ENCODE measurements at places on chromosomes 2 and 18.

- no peak for DNase-seq
These were observed 276.4 kb downstream of the CDCA7 start for GRCh38 chr2:173631127-173631460.

- no peak for DNase-seq
These were observed 85.6 kb downstream of the NCOA1 start for GRCh38 chr2:24576617-24577016.

- DNase-seq = no peak
These were observed 3.2 kb downstream of the SMAD7 start for GRCh38 chr18:48947560-48947959.

DNA sequence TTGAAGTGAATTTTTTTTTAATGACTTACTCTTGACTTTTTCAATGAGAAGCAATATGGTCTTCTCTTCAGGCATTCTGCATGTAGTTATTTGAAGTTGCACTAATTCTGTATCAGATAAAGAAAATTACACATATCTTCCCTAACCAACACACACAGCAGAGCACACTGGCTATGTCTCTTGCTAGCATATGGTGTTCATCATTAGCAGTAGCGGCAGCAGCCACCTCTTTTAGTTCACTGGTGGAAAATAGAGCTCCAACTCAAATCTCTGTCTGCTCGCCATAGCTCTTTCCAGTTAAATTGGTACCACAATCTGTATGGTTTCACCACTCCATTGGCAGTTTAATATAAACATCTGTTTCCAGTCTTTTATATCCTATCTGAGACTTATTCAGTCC lies 278.1 kb upstream of the ZEB2 start:
- no peak for DNase-seq

DNA sequence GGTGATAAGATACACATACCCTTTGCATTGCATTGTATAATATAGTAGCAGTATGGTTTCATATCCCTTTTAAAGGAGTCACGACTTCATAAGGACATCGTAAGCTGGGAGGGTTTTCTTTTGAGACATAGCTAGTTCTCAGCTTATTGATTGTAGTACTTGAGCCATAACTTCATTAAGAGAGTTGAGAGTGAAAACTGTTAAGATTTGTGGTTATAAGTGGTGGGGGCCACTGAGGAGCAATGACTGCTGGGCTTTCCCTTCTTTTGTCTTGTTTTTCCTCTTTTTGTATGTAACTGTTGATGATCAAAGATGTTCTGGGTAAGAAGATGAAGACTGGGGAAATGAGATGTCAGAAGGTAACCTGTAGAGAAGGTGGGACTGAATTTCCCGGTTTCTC lies 11.0 kb downstream of the EIF5B start:
- no peak for DNase-seq

DNA sequence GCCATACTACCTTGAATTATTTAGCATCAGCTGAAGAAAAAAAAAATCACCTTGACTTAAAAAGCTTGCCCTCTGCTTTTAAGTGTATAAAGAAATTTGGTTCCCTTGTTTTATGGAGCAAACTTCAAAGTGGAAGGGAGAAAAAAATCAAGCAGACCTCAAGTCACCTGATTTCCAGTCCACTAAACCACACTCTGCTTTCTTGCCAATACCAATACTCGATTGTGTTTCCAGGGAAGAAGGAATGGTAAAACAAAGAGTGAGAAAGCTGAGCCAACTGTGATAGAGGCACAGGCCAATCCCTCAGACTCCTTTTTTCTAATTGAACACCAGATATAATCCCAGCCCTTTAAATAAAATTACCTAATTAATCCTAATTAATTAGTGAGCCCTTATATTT lies 587.3 kb downstream of the ARHGAP15 start:
- DNase-seq = no peak

Data from activated naive CD4-positive, alpha-beta T cell (primary cell).